ENCODE measurements at places on chromosomes 2 and 18.

DNA sequence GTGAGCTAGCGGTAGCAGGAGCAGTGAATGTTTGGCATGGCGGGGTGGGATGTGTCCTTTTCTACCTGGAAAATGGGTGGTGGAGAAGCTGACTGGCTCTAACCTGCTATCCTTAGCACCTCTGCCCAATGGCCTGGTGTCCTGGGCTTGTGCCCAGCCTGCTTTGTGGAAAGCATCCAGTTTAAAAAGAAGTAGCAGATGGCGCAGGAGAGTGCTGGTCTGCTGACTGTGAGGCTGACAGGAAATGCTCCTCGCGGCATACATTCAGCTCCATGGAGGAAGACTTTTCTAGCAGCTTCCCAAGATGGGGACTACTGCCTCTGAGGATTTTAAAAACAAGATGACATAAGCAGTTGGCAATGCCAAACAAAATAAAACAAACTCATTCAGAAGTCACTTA, 56.2 kb upstream of the LYPD6B start:
- no peak for DNase-seq

- no peak for DNase-seq
These were observed 36.1 kb downstream of the LIMS1 start for GRCh38 chr2:108570416-108570815.

GRCh38 chr2:40159333-40159732, 292.6 kb downstream of the SLC8A1 start:
- no peak for DNase-seq

DNA sequence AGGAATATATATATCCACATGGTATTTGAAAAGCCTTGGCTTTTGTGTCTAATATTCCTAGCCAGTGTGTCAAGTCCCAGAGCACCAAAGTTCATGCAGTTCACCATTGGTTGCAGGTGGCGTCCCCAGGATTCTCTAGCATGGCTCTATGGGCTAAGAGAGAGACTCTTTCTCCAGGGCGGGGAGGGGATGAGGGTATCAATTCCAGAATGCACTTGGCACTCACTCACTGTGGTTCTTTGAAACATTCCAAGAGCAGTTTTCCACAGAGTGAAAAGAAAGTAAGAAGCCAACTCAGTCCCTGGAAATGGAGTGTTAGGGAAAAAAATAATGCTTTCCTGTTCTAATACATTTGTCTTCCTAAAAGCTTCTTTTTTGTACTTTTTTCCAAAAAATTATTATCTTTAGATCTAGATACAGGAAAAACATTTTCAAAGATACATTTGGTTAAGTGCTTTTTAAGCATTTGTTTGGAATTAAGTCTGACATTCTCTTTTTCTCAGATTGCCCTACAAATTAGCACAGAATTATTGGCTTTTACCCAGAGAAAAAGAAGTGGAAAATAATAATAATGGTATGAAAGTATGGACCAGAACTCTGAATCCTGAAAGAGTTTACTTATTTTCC, 239.9 kb downstream of the PAX3 start:
- no peak for DNase-seq

- no peak for DNase-seq
These were observed 27.7 kb downstream of the LAMA3 start for GRCh38 chr18:23716966-23717365.

GRCh38 chr2:137772451-137772850, 191.8 kb upstream of the HNMT start:
- DNase-seq = no peak

DNA sequence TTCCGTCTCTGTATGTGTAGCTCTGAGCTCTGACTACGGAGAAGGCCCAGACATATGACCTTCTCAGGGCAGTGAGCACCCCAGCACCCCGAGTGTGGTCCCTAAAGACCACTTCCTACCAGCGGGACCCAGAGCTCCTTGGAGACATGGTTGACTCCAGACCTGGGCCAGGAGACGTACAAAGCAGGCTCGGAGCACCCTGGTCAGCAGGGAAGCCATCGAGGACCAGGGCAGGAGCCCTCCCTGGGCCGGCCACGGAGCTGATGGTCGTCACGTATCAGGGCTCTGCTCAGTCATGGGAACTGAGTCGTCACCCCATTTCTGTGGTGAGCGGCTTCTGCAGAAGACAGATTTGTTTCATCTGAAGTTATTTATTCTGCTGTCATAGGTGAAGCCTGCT, 12.8 kb upstream of the NEU4 start:
- no peak for DNase-seq

DNA sequence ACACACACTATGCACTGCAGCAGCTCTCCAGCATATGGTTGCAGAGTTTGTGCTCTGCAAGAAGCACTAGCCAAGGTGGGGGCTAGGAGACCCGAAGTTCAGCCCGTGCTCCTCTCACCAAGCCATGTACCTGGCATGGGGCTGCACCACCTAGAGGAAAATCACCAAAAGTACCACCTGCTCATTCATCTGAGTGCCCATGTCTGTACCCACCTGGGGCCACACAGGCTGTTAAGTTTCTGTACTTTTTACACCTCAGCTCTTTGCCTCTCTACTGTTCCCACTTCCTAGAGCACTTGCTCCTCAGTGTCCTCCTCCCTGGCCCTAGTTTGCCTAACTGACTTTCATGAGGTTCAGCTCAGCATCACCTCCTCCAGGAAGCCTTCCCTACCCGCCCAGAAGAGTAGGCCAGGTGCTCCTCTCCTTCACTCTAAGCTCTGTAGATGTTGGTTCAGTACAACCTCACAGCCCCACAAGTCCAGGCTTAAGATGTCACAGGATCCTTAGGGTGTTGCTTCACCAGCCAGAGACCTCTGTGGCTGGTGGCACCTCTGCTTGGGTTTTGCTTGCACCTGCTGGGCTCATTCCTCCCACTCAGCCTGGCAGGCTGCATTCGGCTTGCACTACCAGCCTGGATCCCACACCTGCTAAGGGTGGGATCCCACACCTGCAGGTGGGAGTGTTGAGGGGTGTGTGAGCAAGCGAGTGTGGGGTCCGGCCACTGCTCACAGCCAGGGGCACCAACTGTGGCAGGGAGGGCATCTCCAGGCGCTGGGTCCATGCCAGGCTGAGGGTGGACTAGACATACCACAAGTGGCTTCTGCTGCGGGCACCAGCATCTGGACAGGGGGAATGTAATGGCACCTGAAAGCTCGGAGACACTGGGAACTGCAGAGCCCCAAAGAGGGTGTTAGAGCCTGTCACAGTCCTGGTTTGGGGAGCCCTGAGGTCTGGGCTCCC, 10.2 kb upstream of the TFCP2L1 start:
- DNase-seq = no peak

- no peak for DNase-seq
These were observed 285.5 kb downstream of the MREG start for GRCh38 chr2:215727507-215728503.

DNA sequence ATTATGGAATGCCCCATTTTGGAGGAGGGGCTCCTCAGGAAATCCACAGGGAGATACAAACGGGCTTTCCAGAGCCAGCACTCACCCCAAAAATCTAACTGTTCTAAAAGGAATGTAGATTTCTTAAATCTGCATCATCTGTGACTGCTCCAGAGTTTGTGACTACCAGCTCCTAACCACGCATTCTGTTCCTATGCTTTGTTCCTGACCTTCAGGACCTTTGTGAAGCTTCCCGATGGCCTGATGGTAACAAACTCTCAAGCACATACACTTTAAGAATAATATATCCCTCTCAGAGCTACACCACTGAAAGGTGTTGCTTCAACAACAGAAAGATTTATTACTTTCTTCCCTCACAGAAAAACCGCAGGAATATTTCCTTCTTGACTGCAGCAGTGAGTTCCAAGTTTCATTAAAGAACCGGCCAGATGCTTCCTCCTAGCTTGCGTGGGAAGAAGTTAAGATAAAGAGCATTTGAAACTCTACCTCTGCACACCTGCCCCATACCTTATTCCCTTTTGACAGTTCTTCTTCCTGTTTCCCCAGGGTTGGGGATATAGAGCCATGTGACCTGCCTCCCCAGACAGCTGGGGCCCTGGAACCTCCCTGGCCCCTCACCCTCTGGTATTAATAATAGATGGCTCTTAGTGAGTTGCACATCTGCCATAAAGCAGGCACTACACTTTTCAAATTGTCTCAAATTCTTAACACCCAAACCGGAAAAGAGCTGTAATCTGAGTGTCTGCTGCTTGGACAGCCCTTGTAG, 40.2 kb upstream of the EML4 start:
- DNase-seq = peak; percentile 46

Data from AG09309 (cell line).